T-cell (primary cell): ENCODE measurements at places on chromosomes 7 and 10.
A peak's percentile ranks its signal among the peaks of the same experiment; 100 is the strongest.

DNA sequence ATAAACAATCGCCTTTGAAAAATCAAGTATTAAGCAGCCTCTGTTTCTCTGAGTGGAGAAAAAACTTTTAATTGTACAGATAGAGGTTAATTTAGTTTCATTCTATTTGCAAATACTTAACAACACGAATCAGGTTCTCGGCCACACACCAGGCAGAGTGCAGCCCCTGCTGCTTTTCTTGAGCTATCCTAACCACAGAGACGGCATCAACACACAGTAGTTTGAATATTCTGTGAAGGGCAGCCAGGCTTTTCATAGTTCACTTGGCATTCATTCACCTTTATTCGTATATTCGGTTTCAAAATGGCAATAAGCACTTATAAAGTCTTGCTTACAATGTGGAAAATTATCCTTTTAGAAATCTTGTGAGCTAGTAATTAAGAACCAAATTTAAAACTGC is 5.7 kb downstream of the ADARB2 start:
- DNase-seq = no peak

GRCh38 chr10:68900427-68901104 is 549 bp upstream of the DDX50 start:
- DNase-seq = no peak

DNA sequence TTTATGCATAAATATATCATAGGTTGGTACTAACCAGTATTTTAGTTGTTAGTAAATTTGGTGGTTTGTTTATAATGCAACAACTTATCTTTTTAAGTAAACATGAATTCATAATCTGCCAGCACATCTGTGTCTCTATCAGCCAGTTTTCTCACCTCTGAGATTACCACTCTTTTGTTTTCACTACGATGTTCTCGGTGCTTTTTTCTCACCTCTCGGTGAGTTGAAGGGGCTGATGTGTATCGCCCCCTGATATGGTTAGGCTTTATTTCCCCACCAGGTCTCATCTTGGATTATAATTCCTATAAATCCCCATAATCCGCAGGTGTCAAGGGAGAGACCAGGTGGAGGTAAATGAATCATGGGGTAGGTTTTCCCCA is 114.1 kb downstream of the CAMK1D start:
- no peak for DNase-seq

- no peak for DNase-seq
Observed at GRCh38 chr7:10662982-10663884, 310.4 kb upstream of the PHF14 start.

GRCh38 chr10:7412237-7412927 is 1.5 kb upstream of the SFMBT2 start:
- DNase-seq = no peak

- no peak for DNase-seq
Observed at GRCh38 chr10:111748184-111748583, 435.4 kb downstream of the GPAM start.

DNA sequence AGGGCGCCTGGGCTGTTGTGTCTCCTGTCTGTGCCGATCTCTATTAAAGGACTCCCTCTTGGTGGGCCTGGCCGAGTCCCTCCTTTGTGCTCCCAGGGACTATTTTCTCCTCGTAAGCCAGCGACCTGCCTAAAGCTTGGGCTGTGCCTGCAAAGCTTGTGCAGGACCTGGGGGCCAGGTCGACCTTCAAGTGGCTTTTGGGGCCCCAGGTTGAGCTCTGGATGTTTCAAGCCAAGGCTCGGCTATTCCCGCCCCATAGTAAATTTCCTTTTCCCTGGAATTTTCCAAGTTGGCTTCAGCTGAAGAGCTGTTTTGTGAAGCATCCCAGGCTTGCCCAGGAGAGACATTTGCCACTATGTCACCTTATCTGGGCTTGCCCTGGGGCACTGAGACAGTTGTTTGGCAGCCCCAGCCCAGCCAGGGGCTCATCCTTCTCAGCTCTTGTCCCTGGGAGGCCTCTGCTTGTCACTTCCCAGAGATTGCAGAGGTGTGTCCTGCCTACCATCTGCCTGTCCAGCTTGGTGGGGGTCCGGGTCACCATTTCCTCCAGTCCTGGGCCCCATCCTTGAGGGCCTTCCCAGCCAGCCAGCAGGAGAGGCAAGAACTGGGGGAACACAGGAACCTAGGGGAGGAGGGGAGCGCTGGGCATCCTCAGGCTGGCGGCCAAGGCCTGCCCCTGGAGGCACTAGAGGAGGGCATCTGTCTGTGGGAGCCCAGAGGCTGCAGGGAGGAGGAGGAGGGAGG is 20.2 kb downstream of the ZMIZ2 start:
- DNase-seq = no peak

DNA sequence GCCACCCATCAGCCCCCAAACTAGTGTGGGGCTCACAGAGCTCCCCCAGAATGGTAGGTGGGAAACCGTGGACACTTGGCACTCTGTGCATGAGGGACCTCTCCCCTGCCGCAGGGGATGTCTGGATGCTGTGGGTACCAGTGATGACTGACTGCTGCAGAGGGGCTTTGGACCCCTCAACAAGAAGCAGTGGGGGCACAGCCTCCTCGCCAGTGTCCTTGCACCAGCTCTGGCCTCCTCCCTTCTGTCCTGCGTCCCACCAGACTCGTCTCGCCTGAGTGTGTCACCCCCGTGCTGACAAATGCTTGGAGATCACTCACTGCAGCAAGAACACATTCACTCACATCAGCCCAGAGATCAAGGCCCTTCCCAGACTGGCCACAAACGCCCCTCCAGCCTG is 37.3 kb upstream of the R3HCC1L start:
- DNase-seq = no peak

DNA sequence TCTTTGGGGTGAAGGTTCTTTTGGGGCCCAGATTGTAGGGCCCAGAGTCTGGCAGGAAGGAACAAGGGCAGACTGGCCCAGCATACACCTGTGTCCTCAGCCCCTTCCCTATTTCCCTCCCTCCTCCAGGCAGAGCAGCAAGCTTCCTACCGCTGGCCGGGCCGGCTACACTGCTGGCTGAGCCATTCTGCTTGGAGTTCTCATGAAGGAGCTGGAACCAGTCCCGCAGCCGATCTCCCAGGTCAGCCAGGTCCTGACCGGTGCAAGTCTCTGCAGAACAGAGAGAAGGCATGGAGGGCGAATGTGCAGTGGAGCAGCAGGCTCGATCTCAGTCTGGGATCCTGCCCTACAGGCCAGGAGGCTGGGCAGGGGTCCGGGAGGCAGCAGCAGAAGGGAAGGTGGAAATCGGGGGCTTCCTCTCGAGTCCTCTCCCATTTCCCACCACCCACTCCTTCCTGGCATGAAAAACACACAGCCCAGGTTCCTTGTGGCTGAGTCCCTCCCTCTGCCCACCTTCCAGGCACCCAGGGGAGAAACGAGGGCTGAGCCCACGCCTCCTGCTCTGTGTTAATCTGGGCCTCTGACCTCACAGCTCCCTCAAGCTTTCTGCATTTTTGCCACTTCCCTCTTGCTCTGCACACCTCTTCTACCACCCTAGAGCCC is 20.8 kb downstream of the SPOCK2 start:
- DNase-seq = no peak

- no peak for DNase-seq
Observed at GRCh38 chr7:122311734-122312450, 7.3 kb upstream of the FEZF1 start.

GRCh38 chr10:74628136-74628535 is 198.3 kb upstream of the KAT6B start:
- DNase-seq = no peak

DNA sequence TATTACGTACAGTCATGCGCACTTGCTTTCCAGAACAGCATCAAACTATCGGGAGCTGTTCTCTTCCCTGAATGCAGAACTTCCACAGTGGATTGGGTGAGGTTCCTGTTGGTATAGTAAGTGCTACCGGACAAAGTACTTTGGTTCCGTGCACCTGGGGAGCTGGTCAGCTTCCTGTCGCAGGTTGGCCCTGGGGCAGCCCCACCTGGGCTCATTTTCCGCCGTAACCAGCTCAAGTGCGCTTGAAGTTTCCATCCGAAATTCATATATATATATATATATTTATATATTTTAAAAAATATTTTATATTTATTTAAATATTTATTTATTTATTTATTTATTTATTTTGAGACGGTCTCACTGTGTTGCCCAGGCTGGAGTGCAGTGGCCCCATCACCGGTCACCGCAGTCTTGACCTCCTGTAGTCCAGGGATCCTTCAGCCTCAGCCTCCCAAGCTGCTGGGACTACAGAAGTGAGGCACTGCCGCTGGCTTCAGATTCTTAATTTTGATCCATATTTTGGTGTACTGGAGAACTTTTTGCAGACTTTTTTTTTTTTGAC is 6.5 kb downstream of the SCART1 start:
- no peak for DNase-seq

GRCh38 chr10:5775685-5776084 is 37.5 kb downstream of the GDI2 start:
- DNase-seq = peak; percentile 91

DNA sequence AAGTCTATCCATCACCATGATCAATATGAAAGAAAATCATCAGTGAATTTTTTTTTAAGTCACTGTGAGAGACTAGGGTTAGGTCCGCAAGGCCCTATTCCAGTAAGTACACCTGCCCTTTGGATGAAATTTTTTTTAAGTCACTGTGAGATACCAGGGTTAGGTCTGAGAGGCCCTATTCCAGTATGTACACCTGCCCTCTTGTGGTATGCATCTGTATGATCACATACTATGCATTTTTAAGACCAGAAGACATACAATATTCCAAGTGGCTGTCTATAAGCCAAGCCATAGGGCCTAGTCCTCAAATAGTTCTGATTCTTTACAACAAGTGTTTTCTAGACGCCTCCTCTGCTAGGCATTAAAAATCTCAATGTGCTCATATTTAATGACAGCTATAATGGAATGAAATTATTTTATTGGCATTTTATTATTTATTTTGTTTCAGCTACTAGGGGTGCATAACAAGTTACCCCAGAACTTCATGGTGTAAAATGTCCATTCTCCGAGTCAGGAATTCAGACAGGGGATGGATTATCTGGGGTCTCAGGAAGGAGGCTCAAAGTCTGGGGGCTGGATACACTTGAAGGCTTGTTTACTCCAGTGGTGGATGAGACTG is 53.1 kb downstream of the TEX36 start:
- DNase-seq = no peak

- DNase-seq = no peak
Observed at GRCh38 chr7:24319209-24319608, 35.2 kb downstream of the NPY start.

DNA sequence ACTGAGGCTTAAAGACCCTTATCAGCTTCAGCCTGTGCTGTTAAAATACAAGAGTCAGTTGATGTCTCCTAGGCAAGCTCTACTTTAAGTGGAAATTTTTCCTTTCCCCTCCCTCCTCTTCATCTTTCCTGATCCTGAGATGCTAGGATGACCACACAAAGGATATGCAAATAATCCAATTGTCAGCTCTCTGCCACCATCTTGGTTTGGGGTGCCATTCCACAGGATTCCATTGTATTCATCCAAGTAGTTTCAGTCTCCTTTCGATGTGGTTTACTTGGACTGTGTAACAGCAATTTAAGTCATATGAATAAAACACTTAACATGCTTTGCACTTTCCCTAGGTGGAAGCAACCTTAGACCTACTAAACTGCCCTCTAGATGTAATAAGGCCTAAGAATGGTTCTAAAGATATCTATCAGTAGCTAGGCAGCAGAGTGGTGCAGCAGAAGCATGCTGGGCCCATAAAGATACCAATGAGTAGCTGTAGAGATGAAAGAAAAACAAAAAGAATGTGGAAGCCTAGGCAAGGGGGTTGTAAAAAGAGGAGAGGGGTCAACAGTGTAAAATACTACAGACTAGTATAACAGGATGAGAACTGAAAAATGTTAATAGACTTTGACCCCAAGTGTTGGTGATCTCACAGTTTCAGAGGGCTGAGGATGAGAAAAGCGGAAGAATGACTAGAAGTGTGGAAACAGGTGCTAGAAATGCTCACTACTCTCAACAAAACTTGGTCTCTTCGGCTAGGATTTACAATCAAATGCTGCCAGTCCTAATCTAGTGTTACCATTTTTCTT is 2.4 kb upstream of the CFAP69 start:
- no peak for DNase-seq

GRCh38 chr7:100099452-100099851 is 1.7 kb downstream of the MCM7 start:
- DNase-seq = no peak

GRCh38 chr10:3735175-3735574 is 49.8 kb downstream of the KLF6 start:
- DNase-seq = no peak
